T-helper 22 cell (primary cell): ENCODE measurements at places on chromosomes 2 and 18.

GRCh38 chr2:190979906-190980629, 33.9 kb downstream of the STAT1 start:
- DNase-seq, result no peak

DNA sequence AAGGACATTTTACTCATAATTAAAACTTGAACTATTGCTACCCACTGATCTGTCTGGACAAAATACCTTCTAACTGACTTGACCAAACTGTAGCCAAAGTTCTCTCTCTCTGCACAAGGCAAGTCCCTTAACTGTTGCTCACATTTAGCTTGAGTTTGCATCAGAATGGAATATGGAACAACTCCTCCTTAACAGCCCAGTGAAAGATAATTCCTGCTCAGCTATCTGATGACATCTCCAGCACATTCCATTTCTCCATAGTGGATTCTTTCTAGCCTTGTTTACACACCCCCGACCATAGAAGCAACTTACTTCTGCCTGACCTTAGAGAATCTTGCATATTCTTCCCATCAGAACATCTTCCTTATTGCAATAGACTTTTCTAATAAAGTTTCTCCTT, 317.2 kb upstream of the CDH2 start:
- no peak for DNase-seq

DNA sequence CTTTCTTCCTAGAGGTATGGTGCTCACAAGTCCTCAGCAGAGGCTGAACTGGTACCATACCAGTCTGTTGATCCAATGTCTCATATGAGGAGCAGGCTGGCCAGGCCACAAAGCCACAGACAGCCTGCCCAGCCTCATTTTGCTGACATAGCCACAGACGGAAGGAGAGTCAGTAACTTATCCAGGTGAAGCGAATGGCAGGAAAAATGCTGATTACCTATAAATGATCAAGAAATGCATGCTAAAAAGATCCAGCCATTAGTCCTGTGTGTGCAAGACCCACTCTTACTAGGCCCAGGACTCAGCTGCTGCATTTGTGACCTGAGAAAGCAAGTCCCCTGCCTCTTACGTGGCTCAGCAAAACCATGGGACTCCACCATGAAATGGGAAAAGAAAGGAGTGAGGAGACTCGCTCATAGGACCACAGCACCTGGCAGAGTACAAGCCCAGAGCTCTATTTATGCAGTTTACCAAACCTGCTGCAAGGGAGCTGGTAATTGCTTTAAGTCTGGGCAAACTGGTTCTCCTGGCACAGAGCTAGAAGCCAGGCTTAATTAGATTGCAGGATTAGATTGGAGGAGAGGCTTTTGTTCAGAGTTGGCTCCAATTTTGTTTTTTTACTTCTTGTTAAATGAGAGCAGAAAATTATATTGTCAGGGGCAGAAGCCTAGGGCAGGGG, 19.0 kb downstream of the RHOB start:
- no peak for DNase-seq

DNA sequence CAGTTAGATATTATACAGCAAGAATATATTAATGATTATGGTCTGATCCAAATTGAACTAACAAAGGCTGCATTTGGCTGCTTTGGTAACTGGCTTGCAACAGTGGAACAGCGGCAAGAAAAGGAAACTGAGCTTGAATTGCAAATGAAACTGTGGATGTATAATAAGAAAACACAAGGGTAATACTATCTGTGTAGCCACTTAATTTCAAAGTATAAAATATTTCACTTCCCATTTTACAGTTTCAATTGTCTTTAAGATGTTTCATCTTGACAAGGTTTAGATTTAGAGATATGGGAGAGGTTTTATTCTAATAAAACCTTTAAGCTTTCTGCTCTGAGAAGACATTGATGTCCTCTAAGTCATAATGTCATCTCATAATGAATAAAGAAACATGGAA, 23.8 kb downstream of the WDR75 start:
- DNase-seq, result no peak

DNA sequence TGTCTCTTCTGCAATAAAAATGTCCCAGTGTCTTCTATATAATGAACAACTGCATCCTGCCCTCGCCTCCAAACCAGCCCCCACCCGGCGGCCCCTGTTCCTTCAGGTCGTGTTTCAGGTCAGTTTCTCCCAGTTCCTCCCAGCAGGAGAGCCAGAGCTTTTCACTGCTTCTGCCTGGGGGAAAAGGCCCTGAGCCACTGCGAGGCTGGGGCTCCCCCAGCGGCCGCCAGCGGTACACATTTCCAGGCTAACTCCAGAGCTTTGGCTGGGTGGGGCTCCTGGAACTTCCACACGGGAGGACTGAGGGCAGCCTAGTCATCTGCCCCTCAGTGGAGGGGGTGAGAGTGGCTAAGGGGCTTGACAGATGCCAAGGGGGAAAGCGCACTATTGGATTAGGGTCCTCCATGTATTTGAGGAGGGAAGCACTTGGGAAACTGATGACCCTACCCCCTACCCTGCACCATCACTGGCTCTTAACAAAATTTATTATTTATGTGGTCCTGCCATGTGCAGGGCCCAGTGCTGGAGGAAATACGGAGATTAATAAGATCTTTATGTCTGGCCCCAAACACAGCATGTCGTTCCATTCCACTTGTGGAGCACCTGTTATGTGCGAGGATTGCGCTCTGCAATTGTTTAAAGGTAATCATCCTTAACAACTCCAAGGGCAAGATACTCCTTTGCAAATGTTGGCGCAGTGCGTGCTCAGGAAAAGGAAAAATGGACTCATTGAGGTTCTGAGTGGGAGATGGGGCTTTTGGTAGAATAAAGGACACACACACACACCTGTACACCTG, 17.3 kb upstream of the CYS1 start:
- DNase-seq, result no peak

GRCh38 chr2:142065700-142066099, 65.1 kb downstream of the LRP1B start:
- DNase-seq, result no peak

GRCh38 chr2:204260162-204260877, 285.0 kb upstream of the PARD3B start:
- DNase-seq, result no peak

DNA sequence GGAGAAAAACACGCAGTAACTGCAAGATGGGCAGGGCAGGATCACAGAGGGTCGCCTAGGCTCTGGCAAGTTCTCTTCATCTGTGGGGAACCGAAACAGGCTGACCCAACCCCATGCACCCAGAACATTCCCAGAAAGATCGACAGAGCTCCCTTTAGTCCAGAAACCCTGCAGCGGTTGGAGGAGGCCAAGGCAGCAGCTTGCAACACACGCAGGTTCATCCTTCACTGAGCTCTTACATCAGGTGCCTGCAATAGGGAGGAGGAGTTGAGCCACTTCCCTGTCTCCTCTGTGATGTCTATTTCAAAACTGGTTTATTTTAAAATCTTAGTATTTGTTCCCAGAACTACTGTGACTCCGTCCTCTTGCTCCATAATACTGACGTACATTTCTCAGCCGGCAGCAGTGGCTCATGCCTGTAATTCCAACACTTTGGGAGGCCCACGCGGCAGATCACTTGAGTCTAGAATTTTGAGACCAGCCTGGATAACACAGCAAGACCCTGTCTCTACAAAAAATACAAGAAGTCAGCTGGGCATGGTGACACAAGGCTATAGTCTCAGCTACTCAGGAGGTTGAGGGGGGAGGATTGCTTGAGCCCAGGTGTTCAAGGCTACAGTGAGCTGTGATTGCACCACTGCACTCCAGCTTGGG, 11.5 kb upstream of the SLC11A1 start:
- DNase-seq, result no peak

DNA sequence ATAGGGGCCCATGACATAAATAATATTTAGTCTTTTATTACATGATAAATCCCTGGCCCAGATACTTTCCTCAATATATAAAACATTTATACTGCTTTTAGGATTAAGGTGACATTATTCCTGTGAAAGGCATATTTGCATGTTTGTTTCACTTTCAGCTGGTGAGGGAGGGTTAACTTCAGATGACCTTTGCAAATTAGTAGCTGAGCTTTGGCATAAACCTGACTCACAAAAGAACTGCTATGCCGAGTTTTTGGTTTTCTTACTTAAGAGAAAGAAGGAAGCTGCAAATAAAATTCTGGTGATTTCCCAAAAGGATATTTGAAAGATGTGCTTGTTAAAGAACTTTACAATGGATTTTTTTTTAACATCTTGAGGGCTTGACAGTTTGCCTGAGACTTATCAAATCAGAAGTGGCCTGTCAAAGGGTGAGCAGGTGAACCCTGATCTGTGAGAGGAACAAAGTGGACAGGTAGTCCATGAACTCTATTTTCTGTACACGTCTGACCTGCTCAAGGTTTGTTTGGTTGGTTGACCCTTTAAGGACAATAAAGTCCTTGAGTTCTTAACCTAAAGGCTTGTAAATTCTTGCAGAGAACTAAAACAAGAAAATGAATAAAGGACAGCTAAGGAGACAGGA, 93.5 kb downstream of the FAM124B start:
- DNase-seq, result no peak
